Tibial artery (tissue), 4 donors: ENCODE measurements at places on chromosomes 1 and 21.

GRCh38 chr21:39456665-39457064, 4.9 kb downstream of the SH3BGR start:
- no peak for DNase-seq

DNA sequence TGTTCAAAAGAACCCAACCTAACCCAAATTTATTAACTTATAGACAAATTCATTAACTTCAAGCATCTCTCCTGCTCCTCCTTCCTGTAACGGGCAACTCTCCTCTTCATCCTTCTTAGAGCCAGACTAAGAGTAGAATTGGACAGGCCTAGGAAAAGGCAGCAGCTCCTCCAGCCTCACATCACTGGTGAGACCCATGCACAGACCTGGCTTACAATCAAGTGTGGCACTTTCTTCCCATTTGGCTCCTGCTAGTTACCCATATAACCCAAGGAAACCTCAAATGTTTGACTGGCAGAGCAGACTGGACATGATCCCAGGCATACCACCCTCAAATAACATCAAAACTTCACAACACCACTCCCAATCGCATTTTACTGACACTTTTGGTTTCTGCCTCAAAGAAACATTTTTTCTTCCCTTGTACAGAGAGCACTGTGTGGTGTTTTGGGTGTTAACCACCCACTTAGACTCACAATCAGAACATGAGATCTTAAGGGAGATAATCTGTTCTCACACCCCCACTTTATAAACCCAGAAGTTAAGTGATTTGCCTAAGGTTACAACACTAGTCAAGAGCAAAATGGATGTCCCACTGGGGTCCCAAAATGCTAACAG, 101.4 kb downstream of the SIPA1L2 start:
- DNase-seq, result no peak

DNA sequence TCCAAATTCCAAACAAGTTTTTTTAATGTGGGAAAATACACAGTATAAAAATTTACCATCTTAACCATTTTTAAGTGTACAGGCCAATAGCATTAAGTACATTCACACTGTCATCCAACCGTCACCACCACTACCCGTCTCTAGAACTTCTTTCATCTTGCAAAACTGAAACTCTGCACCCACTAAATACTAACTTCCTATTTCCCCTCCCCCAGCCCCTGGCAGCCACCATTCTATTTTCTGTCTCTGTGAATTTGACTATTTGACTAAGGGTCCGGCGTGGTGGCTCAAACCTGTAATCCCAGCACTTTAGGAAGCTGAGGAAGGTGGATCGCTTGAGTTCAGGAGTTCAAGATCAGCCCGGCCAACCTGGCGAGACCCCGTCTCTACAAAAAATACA, 36.1 kb downstream of the CLSTN1 start:
- DNase-seq, result no peak

DNA sequence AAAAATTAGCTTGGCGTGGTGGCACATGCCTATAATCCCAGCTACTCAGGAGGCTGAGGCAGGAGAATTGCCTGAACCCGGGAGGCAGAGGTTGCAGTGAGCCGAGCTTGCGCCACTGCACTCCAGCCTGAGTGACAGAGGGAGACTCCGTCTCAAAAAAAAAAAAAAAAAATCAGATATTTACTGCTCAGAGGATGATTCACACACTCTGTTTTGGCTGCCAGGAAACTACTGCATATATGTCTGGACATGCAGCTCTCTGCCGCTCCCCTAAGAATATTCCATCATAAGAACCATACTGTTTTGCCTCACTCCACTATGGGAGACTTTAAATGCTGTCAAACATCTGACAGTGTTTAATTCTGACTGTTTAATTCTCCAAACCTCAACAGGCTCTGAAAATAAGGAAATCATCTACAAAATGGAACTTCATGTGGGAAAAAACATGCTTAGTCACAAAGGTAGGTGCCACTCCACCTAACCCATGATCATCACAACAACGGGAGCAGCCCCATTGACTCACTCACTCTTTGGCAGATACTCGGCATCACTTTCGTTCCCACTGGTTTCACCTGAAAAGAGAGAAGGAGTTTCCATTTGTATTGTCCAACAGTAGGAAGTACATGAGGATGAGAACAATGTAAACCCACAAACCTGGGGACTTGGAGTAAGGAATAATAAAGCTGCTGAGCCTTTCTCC, 29.3 kb upstream of the BCAS2 start:
- no peak for DNase-seq

- DNase-seq, result no peak
Observed at GRCh38 chr1:72896256-72896655, 613.9 kb upstream of the NEGR1 start.

DNA sequence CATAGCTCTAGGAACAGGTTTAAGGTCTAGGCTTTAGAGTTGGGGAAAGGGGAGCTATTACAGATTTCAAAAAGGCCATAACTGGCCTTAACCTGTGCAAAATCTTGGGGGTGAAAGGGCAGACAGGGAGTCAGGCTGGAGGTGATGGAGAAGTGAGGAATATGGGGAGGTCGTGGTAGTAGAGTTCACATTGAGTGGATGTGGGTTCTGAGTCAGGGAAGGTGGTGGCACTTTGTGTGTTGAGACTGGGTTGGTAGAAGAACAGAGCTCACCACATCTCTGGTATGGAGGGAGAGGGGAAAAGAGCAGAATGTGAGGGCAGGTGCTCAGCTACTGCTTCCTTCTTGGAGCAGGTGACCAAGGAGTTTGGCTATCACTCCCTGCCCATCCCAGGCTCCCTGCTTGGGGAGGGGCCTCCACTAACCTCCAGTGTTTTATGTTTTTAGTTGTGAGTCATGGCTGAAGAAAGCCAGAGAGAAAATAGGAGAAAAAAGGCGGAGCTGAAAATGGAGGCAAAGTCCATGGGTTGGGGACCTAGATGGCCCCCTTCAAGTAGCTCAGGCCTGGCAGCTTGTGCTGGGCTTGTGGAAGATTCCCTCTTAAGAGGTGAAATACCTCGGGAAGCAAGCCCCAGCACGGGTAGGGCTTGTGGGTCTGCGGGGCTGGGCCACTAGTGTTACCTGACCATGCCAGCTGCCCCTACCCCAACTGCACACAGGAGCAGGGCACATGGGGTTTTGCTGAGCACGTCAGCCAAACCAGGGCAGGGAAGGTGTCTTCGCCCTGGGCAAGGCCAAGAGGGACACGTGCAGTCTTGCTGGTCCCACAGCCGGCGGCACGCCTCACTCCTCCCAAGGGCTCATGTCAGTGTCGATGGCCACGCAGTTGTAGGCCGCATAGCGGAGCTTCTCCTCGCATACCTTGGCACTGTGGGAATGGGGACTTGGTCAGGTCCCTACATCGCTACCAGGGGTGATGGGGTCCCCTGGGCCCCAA, 8.2 kb downstream of the HECTD3 start:
- no peak for DNase-seq

- peak; percentile 68 for DNase-seq
Observed at GRCh38 chr1:226181996-226182714, 4.4 kb downstream of the ACBD3 start.

- DNase-seq, result no peak
Observed at GRCh38 chr21:33055991-33056390, 13.9 kb upstream of the OLIG1 start.

DNA sequence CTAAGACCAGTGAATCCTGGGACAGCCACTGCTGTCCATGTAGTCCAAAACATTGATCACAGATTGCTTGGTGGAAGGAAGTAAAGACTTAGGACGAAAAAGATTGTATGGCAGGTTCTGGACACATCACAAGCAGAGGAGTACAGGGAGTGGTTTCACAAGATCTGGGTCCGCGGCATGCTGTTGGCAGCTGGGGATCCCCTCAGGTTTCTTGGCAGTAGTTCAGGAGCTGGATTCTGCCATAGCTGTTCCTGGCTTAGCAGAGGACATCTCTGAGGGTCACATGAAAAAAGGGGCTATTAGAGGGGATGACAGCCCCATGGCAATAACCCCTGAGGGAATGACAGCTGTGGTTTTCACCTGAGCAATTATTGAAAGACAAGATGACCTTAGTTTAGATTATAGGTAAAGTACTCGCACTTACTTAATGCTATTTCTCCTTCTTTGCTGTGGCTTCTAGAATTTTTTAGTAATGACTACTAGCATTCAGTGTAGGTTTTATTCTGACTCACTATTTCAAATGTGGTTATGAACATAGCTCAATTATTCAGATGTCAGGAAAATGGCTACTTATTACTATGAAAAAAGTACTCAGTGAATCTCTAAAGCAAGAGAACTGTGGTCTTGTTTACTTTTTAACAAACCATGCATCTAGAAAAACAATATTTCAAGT, 8.2 kb downstream of the KRTAP27-1 start:
- DNase-seq, result no peak

GRCh38 chr1:45037456-45037855, 25.4 kb downstream of the UROD start:
- DNase-seq, result no peak

DNA sequence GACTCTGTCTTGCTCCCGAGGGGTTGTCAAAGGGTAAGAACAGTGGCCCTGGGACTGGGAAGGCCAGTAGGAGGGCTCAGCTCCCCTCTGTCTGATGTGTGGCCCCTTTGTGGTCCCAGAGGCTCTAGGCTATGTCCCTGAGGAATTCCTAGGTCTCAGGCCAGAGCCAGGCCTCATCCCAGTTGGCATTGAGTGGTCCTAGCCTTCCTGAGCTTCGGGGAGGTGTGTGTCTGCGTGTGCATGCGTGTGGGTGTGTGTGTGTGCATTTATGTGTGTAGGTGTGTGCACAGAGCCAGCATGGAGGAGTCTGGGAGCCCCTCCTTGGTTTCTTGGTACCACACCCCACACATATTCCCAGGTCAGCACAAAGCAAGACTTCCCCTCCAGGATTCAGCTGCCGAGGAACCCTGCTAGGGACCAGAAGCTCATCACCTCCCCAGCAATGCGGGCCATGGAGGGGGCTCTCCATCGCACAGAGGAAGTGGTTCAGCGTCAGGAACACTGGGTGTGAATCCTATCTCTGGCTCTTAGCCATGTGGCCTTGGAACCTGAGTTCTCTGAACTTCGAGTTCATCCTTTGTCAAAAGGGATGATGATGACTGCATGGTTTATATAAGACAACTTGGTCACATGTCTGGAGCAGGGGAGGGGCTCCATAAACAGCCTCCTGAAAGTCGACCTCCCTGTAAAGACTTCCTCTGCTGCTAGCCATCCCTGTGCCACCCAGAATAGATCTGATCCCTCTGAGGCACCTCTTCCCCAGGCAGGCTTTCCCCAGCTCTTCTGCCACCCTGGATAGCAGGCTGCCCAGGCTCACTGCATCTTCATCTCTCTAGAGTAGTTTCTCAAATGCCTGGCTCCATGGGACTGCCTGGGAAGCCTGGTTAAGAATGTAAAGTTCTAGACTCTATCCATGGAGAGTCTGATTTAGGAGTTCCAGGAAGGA, 8.3 kb upstream of the EPS8L3 start:
- no peak for DNase-seq

GRCh38 chr1:92367496-92367895, 68.6 kb downstream of the RPAP2 start:
- no peak for DNase-seq

DNA sequence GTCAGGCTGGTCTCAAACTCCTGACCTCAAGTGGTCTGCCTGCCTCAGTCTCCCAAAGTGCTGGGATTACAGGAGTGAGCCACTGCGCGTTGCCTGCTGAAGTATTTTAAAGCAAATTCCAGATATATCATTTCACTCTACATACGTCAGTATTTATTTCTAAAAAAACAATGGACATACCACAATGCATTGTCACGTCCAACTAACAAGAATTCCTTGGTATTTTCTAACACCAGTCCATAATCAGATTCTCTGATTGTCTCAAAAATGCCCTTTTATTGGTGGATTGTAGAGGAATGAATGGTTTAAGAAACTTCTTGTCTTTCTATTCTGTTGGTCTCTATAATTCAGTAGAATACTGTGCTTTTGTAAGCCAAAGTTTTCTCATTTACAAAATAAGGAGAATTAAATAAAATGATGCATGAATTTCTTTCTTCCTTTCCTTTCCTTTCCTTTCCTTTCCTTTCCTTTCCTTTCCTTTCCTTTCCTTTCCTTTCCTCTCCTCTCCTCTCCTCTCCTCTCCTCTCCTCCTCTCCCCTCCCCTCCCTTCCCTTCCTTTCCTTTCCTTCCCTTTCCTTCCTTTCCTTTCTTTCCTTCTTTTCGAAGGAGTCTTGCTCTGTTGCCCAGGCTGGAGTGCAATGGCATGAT, 55.8 kb downstream of the VPS13D start:
- DNase-seq, result no peak

DNA sequence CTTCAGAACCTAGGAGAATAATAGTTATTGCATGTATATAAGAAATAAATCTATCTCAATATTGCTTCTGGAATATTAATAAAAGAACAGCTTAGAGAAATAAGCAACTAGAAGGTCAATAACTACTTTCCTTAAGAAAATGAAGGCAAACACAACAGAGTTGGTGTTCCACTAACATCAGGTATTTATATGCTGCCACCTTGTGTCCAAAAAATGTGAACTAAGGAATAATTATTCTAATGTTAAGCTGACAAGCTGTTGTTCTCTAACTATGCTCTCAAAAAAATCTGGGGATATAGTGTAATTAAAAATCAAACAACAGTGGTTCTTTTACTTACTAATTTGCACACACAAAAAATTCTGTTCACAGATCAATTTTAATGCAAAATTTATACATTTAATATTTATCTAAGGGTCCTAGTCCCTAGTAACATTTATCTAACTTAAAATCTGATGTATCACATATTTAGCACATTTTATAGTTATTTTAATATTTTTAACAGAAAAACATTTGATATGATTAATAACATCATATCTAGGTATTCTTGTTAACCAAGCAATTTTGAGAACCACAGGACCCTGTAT, 39.6 kb downstream of the UCHL5 start:
- DNase-seq, result no peak

DNA sequence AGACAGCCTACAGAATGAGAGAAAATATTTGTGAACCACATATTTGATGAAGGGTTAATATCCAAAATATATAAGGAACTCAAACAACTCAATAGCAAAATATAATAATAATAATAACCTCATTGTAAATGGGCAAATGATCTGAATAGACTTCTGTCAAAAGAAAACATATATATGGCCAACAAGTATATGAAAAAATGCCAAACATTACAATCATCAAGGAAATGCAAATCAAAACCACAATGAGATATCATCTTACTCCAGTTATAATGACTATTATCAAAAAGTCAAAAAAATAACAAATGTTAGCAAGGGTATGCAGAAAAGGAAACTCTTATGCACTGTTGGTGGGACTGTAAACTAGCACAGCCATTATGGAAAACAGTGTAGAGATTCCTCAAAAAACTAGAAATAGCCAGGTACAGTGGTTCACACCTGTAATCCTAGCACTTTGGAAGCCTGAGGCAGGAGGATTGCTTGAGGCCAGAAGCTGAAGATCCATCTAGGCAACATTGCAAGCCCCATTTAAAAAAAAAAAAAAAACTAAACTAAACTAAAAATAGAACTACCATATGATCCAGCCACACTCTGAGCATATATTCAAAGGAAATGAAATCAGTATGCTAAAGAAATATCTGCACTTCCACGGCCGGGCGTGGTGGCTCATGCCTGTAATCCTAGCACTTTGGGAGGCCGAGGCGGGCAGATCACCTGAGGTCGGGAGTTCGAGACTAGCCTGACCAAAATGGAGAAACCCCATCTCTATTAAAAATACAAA, 17.3 kb upstream of the TRIM67 start:
- DNase-seq, result no peak

- no peak for DNase-seq
Observed at GRCh38 chr1:115632251-115633026, 9.3 kb upstream of the VANGL1 start.

GRCh38 chr1:116531917-116532316, 38.9 kb downstream of the CD58 start:
- no peak for DNase-seq
